ENCODE measurements at places on chromosomes 13 and 19.

GRCh38 chr13:101631395-101631794, 178.9 kb downstream of the ITGBL1 start:
- DNase-seq: no peak

DNA sequence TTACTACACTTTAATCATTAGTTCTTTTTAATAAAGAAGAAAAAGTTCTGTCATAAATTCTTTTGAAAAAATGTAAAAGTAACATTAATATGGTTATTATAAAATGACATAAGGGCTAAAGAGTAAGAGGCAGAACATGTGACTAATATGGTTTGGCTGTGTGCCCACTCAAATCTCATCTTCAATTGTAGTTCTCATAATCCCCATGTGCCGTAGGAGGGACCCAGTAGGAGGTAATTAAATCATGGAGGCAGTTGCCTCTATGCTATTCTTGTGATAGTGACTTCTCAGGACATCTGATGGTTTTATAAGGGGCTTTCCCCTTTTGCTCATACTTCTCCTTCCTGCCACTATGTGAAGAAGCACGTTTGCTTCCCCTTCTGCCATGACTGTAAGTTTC, 104.5 kb downstream of the UGGT2 start:
- DNase-seq: no peak

DNA sequence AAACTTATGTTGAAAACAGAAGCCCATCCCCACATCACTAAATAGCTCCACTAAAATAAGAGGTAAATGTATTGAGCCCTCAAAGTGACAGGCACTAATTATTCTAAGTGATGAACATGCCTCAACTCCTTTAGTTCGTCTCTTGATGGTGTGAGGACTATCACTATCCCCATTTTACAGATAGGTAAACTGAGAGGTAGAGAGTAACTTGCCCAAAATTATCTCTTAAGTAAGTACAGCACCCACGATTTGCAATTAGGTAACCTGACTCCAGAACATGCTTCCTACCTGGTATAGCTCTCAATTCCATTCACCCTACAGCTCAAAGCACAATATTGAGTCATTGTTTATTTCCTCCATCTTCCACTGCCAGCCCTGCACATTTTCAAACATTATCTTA, 12.7 kb downstream of the ZAR1L start:
- DNase-seq: no peak

DNA sequence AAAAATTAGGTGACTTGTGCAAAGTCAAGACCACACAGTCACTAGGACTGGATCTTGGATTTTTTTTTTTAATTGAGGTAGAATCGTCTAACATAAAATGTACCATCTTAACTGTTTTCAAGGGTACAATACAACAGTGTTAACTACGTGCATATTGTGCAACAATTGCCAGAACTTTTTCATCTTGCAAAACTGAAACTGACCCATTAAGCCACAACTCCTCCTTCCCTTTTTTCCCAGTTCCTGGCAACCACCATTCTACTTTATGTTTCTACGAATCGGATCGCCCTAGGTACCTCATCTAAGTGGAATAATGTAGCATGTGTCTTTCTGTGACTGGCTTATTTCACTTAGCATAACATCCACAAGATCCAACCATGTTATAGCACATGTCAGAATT, 37.5 kb upstream of the POMP start:
- DNase-seq: no peak

GRCh38 chr13:103640606-103641005, 574.4 kb upstream of the SLC10A2 start:
- no peak for DNase-seq

GRCh38 chr19:17021793-17022590, 4.6 kb downstream of the CPAMD8 start:
- no peak for DNase-seq

GRCh38 chr13:38697628-38698333, 10.9 kb downstream of the FREM2 start:
- DNase-seq: no peak

GRCh38 chr13:110411688-110412059, 104.6 kb downstream of the COL4A2 start:
- DNase-seq: no peak

GRCh38 chr13:34944751-34945150, 2.7 kb downstream of the NBEA start:
- DNase-seq: no peak

DNA sequence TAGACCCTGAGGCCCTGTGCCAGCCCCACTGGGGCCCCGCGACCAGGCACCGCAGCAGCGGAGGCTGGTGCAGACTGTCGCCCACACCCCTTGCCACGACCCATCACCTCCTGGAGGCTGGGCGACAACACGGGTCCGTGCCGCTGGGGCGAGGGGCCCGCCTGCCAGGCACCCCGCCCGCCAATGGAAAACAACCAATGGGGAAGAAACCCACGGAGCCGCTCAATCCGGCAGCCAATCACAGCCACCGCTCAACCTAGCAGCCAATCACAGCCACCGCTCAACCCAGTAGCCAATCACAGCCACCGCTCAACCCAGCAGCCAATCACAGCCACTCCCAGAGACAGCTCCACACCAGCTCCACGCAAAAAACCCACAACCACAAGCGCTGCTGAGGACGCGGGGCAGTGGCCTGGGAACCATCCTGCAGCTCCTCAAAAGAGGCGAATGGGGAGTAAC, 29.7 kb downstream of the GPX4 start:
- no peak for DNase-seq

GRCh38 chr13:65125236-65125635, 2104.9 kb downstream of the PCDH9 start:
- no peak for DNase-seq

GRCh38 chr13:47890146-47890814, 110.8 kb downstream of the SUCLA2 start:
- no peak for DNase-seq

DNA sequence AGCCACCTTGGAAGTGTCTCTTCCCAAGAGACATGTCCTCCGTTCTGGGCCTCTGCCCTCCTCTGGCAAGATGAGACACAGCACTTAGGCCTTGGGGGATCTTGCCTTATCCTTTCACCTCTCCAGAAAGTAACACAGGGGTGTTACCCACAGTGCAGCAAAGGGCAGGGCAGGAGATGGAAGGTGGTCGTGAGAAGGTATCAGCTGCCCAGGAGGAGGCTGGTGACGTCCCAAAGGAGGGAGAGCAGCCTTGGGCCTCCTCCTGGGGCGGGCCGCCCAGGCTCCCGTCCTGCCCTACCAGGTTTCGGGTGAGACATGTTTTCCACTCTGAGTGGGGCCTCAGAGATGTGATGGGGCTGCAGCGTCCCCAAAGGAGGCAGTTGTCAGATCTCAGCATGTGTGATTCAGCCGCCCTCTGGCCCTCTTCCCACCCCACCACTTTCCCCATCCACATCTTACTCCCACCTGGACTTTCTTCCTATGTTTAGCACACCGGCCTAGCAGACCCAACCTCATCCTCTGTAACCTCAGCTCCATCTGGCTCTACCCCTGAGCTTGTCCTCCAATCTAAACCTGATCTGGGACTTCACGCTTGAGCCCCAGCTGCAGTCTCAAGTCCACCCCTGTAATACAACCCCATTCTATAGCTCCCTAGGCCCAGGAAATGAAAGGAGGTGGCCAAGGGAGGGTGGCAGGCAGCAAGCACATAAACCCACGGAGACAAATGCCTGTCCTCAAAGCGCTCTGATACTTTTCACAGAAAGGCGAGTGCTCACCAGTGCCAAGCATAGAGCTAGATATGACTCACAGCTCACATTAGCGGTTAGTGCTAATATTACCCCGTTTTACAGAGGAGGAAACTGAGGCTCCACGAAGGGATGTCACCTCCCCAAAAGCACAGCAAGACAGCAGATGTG, 9.3 kb downstream of the POU2F2 start:
- DNase-seq: no peak

- DNase-seq: no peak
Observed at GRCh38 chr19:31214997-31215396, 134.2 kb downstream of the TSHZ3 start.

- DNase-seq: no peak
Observed at GRCh38 chr19:37251308-37252229, 33.6 kb downstream of the ZNF383 start.

DNA sequence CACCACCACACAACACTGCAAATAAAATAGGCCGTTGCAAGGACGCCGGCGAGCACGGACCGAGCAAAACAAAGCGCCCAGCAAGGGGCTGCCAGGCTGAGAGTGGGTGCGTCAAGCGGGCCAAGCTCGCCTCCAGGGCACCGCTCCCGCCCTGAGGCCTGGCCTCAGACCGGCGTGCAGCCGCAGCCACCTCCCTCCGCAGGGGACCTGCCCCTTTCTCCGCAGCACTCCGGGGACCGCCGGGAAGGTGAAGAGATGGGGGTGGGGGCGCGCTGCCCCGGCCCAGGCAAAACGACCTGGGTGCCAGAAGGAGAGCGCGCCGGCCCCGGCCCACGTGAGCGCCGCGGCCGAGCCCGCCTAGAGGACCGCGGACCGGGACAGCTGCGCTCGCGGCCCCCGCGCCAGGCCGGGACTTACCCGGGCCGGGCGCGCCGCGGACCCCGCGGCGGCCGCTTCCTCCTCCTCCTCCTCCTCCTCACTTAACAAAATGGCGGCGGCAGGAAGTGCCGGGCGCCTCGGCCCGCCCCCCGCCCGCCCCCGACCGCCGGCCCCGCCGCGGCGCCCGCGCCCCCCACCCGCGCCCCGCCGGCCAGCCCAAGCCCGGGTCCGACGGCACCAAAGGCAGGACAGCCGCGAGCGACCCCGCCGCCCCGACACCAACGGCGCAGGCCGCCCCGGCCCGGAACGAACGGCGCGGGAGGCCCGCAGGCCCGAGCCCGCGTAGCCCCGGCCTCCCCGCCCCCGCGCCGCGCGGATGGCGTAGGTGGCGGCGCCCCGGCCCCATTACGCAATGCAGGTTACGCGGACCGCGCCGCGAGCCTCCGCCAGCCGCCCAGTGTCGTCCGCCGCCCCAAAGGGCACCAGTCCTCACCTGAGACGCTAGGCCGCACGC, 674 bp downstream of the BRD4 start:
- DNase-seq: no peak

DNA sequence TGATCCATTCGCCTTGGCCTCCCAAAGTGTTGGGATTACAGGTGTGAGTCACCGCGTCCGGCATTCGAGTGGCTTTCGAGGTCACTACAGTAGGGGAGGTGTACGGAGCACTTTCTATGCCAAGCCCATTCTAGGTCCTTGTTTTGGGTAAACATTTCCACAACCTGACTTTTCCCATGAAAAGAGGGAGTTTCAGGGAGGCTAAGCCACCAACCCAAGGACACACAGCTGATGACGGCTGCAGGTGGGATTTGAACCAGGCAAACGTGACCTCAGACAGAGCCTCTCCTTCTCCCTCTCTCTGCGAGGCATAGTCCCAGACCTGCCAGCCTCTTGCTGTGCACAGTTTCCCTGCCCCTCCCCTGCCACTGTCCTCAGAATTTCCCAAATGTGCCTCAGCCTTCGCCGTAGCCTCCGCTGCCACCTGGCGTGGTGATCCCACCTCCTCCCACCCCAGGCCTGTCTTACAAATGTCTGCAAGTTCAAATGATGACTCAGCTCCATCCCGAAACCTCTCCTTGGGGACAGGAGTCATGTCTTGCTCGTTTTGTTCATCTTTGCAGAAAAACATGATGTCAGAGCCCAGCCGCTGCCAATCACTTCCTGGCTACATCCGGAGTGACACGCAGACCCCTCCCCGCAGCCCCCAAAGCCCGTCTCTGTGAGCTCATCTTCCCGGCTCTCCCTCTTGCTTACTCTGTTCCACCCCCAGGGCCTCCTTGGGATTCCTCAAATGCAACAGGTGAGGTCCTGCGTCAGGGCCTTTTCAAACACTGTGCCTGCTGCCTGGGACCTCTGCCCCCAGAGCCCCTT, 6.6 kb upstream of the GADD45B start:
- no peak for DNase-seq

DNA sequence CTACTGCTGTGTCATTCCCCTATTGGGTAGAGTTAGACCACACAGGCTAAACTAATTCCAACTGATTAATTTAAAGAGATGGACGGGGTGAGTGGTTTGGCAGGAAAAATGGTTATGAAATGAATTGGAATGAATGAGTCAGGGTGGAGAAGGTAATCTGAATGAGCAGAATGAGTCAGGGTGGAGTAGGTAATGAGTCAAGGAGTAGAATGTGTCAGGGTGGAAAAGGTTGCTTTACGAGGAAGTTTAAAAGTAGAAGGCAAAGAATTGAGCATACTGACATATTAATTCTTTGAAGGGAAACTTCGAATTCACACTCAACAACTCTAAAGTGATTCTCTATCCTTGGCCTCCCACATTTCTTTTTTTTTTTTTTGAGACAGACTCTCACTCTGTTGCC, 12.7 kb upstream of the ZNF121 start:
- no peak for DNase-seq
